ENCODE measurements at places on chromosomes 6 and 20. TPM values are rescaled to one million over a fixed set of nuclear protein-coding genes. Genes with fewer than 3 reads are reported as not detected.

ADTRP gene
- total RNA-seq: 7.7 TPM

PRSS16 gene
- not detected for total RNA-seq

RGS17 gene
- total RNA-seq: 4.8 TPM

SLC52A3 gene
- 0.07 TPM for total RNA-seq

PACSIN1 gene
- not detected for total RNA-seq

PPP1R16B gene
- total RNA-seq: 93.3 TPM

SLC26A8 gene
- total RNA-seq: under 0.01 TPM

SAMD3 gene
- total RNA-seq: not detected

CLVS2 gene
- total RNA-seq: not detected

OLIG3 gene
- total RNA-seq: not detected

RIPK1 gene
- 24.2 TPM for total RNA-seq

OXT gene
- total RNA-seq: not detected

SGK2 gene
- 0.53 TPM for total RNA-seq

PRPH2 gene
- not detected for total RNA-seq

WFDC12 gene
- not detected for total RNA-seq

GLP1R gene
- not detected for total RNA-seq

RNF39 gene
- not detected for total RNA-seq

GNAS-AS1 gene
- 0.57 TPM for total RNA-seq

ATP6V1G2 gene
- total RNA-seq: 0.50 TPM

OR12D3 gene
- not detected for total RNA-seq

ACTL10 gene
- 2.7 TPM for total RNA-seq

ANKRD66 gene
- total RNA-seq: not detected

TMEM14A gene
- 24.2 TPM for total RNA-seq

NOX3 gene
- total RNA-seq: not detected

ZC2HC1B gene
- not detected for total RNA-seq

IL17F gene
- total RNA-seq: not detected

OR2J3 gene
- total RNA-seq: not detected

PTCRA gene
- total RNA-seq: not detected

PPIL6 gene
- total RNA-seq: 0.27 TPM

E2F1 gene
- total RNA-seq: 10.1 TPM

PRR18 gene
- not detected for total RNA-seq

BPIFA1 gene
- not detected for total RNA-seq

ARHGAP18 gene
- 184 TPM for total RNA-seq

ACSS2 gene
- 55.2 TPM for total RNA-seq

TRIM15 gene
- total RNA-seq: not detected

MCCD1 gene
- not detected for total RNA-seq

MUC21 gene
- total RNA-seq: not detected

CYP21A2 gene
- total RNA-seq: not detected

CENPW gene
- 33.7 TPM for total RNA-seq

Measured in thoracic aorta endothelial cell (primary cell).